ENCODE measurements at places on chromosomes 7 and 10.

- no peak for DNase-seq
These were observed 162.2 kb upstream of the SLC25A13 start for GRCh38 chr7:96484091-96484490.

GRCh38 chr7:146090023-146090645 is 26.5 kb upstream of the CNTNAP2 start:
- DNase-seq: no peak

- DNase-seq: no peak
These were observed 330.0 kb downstream of the ARL4A start for GRCh38 chr7:13017333-13017857.

- DNase-seq: no peak
These were observed 15.2 kb downstream of the ITPRID1 start for GRCh38 chr7:31529103-31529502.

DNA sequence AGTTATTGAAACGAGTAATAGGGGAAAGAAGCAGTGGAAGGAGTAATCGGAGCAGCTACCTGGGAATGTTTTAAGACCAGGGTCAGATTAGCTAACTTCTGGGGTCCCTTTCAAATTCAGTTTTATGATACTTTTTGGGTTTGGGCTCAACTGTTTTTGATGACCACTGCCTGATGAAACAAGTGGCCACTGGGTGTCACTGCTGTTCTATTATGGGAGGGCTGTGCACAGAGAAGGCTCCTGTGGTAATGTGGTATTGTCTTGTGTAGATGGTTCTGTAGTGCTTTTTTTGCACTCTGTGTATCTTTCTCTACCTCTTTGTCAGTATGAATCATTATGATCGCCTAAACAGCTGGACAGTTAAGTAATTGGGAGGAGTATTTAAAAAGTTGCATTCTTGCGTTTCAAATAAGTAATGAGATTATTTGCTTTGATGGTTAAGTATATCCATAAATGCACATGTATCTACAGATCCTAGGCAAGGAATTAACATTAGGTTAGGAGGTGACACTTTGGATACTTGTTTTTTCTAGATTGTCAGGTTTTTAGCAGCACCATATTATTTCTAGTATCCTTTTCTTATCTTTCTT is 128.4 kb downstream of the ABCA13 start:
- no peak for DNase-seq

DNA sequence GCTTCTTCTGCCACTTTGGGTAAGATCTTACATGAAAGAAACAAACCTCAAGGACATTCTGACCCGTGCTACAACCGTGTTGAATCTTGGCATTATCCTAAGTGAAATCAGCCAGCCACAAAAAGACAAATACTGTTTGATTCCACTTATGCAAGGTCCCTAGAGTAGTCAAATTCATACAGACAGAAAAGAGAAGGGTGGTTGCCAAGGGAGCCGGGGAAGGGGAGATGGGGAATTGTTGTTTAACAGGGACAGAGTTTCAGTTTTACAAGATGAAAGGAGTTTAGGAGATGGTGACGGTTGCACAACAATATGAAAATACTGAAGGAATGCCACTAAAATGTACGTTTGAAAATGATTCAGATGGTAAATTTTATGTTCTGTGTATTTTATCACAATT is 12.2 kb upstream of the CLEC2L start:
- DNase-seq: no peak

DNA sequence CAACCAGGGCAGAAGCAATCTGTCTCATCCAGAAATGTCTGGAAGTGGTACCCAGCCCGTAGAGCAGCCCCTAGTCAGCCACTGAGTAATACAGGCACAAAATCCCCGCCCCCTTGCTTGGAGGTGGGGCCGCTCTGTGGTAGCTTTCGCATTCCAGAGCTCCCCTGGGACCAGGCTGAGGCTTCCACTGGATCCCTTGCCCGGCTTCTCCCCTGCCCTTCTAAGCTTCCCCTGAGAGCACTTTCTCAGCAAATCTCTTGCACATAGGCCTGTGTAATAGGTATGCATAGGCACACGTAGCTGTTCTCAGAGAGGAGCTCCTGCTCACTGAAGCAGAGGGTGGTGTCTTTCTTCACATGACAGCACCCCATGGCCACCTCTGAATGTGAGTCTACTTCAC is 144.2 kb downstream of the BMS1 start:
- DNase-seq: no peak
